ENCODE measurements at places on chromosomes 7 and 10.
A peak's percentile ranks its signal among the peaks of the same experiment; 100 is the strongest.

- no peak for DNase-seq
These were observed 36.3 kb downstream of the ELFN1 start for GRCh38 chr7:1706381-1706720.

DNA sequence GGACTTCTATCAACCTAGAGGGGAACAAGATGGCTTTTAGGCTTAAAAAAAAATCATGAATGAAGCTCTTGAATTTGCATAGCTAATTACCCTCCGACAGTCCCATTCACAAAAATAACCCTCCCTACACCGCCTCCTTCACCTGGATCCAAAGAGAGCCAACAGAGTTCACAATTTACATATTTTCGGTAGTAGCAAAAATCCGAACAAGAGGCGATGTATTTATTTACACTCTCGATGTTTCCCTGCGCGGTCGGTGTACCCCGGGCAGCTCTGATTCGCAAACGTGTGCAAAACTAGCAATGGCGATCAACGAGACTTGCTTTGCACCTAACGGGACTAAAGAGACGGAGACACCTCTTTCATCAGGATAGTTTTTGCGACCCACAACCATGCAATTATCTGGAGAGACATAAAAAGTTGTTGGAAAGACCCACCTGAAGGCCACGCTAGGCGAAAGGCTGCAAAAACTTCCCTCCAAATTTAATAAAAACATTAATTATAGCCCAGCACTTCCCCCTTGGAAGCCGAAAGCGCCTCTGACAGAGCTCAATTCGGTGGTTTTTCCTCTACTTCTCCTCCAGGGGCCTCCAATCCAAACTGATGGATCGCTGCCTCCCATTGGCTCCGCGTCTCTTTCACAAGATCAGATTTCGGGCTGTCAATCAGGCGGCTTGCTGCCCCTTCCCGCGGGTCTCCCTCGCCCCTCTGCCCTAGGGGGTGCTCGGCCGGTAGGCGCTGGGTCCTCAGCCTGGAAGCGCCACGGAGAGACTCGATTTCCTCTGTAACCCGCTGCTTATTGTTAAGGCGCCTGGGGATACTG lies at the start of gene ETV1:
Gene ETV1, minus strand, starts transcription at position 541 of the 823 bp plus-strand sequence. CDS start 614 bp downstream, outside the sequence.
- DNase-seq = peak; percentile 9

DNA sequence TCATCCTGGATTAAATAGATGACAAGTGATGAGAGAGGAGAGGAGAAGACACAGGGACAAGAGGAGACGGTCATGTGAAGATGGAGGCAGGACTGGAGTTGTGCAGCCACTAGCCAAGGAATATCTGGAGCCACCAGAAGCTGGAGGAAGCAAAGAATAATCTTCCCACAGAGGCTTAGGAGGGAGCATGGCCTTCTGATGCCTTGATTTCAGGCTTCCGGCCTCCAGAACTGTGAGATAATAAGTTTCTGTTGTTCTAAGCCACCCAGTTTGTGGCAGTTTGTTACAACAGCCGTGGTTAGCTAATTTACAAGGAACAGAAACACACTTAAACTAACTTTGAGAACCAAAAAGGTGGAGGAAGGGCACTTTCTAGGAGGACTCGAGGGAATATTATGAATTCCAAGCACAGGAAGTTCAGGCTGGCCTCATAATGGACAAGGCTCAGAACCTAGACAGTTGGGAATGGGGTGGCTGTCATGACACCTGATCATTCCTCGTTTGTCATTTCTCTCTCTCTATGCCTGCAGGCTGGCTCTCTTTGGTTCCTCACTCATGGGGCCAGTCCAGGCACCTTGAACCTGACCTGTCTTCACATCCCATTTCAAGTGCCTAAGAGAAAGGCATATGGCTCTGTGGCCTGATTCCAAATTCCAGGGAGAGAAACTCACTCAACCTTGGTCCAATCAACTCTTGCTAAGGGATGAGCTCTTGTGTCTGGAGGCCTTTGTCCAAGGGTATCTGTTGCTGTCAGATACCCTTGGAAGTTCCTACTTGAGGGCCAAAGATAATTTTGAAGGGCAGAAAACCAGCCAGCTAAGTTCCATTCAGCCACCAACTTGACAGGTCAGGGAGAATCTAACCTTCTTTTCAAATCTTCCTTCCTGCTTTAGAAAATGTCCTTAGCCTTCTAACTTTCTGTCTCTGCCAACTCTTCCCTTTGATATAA lies 33.5 kb upstream of the PDZD8 start:
- no peak for DNase-seq

DNA sequence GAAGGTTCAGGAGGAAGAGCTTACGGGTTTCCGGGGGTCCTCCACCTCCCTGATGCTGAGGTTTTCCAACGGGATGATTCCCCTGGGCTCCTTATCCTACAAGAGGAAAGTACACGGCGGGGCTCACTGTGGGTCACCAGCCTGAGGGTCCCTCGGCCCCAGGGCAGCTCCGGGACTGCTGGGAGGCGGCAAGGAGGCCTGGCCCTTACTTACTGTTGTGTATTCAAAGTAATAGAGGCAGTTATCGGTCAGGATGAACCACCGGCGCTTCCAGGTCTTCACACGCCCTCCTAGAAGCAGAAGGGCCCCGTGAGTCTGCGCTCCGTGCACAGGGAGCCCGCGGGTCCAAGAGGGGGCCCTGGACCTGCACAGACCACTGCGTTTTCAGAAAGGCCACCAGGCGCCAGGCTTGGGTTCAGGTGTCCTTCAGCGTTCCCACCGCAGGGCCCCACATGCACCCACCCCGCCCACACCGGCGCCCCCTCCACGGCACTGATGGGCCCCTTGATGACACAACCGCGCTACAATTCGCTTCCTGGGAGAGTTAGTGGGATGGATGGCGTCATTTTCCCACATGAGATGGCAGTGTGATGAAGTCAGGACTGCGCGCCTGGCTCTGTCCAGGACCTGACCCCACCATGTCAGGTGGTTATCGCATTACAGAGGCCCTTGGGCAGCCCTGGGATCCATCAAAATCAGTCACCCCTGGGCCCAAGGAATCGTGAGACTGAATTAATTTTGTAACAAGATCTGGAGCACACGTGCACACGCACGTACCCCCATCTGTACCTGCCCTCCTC lies 106.7 kb downstream of the CYTH3 start:
- DNase-seq = no peak

DNA sequence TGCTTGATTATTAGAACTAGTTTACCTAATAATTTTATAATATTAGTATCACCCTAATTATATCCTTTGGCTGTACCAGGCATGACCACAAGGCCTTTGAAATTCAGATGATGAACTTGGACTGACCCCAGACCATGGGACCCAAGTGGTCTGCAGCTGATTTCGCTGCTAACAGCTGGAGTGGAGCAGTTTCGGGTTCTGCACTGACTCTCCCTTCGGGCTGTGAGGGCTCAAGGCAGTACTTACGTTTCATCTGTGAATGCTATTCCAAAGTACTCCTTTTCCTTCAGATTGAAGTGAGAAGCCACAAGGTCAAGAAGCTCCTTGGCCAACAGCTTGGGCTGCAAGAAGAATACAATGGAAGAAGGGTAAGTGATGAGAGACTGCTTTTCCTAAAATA lies 223.8 kb downstream of the PRPF18 start:
- DNase-seq = no peak

GRCh38 chr10:3714967-3715366 lies 70.0 kb downstream of the KLF6 start:
- DNase-seq = no peak

- no peak for DNase-seq
These were observed 166.3 kb downstream of the ZNF438 start for GRCh38 chr10:30865141-30865926.

All from activated CD4-positive, alpha-beta T cell treated with anti-CD3 and anti-CD28 coated beads, Interleukin-2, amount 50 U/mL, for 48 hours (primary cell).